ENCODE measurements at places on chromosomes 2 and 18.

- no peak for DNase-seq
Measured at GRCh38 chr2:233152541-233152940, 92.4 kb downstream of the INPP5D start.

GRCh38 chr2:50647381-50647780 is 384.6 kb downstream of the NRXN1 start:
- DNase-seq: no peak

DNA sequence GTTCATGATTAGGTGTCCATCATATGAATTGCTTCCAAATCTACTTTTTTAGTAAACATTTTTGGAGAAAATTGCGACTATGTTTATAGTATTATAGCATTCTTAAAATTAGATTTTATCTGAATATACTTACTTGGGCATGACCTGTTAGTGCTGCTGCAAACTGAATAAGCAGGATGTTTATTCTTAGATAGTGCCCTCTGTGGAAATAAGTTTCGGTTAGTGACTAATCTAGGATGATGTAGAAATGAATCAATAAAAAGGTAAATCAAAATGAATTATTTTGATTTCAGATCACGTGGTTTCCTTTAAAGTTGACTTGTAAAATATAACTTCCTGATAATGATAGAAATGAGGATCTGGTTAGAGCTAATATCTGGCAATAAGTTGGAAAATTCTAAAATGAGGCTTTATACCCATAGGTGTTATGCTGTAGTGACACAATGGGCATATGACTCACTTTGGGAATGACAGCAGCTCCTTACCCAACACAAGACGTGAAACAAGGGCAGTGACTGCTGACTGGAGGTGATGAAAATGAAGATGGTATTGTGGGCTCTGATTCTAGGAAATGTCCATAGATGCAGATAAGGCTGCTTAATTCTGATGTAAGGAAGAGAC is 165.8 kb upstream of the TCF4 start:
- DNase-seq: no peak

DNA sequence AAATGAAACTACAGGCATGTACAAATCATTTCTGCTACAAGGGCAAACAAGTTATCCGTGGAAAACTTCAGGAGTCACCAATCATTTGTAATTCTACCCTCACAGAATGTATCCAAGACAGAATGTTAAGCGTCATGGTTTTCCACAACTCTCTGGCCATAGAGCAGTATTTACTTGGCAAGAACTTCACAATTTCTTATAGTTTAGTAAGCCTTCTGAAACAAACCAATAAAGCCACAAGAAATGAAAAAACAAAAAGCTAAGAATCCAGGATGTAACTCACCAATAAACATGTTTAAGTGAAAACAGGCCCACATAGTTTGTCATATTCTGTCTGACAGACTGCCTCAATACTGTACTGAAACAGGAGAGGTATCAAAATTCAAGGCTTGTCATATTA is 70.3 kb downstream of the LNPK start:
- DNase-seq: no peak

DNA sequence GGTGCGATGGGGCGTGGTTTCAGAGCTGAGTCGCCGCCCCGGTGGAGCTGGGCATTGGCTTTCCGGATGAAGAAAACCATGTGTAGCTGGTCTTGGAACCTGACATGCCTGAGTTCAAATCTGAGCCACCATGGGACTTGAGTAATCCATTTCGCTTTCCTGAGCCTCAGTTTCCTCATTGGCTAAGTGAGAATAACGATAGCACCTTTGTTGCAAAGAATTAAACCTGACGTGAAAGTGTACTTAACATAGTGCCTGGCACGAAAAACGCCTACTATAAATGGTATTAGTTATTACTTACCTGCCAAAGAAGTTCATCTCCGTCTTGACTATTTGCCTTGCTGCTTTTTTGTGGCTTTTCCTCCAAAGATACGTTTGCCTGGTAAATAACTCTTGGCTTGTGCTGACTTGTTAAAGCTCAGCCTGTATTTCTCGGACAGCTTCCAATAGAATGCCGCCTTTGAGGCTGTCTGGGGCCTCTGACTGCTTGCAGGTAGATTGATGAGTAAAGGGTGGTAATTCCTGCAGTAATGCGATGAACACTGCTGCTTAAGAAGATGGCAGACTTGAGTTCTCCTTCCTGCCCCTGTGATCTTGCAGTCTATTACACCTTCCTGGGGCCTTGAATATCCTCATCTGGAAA is 1.3 kb downstream of the CDCA7 start:
- DNase-seq: no peak

- DNase-seq: no peak
Measured at GRCh38 chr2:139544186-139544851, 764.1 kb upstream of the NXPH2 start.

- no peak for DNase-seq
Measured at GRCh38 chr2:9570182-9571060, 14.8 kb upstream of the ADAM17 start.

DNA sequence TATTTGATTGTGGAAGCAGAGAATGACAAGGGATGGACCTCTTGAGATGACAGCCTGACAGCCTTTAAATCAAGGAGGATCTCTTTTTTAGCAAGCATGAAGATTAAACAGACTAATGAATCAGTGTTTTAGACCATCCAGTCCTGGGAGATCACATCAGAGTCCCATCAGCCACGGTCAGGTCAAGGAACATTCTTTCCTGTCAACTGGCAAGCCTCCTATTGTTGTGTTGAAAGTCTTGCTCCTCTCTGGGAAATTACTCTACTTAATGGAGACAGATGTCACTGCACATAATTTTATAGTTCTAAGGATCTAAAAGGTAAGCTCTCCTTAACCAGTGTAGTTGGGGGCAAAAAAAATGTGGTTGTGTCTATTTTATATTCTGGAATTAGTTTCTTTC is 469.0 kb downstream of the TMEM182 start:
- no peak for DNase-seq

- DNase-seq: no peak
Measured at GRCh38 chr2:217527590-217528202, 475.1 kb downstream of the TNS1 start.

DNA sequence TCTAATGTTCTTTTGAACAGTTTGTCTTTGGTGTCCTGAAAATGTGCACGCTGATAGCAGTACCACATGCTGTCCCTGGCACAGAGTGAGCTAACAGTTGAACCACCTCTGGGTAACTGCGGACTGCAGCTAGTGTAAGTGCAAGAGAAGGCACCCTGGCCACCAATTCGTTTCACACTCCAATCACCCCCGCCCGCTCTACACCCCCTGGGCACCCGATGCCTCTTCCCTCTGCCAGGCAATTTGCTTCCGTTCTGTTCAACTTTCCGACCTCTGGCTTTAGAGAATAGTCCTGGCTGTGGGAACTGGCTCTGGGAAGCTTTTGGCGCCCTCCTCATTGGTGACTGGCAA is 1.4 kb downstream of the DOCK10 start:
- DNase-seq: peak; percentile 72

DNA sequence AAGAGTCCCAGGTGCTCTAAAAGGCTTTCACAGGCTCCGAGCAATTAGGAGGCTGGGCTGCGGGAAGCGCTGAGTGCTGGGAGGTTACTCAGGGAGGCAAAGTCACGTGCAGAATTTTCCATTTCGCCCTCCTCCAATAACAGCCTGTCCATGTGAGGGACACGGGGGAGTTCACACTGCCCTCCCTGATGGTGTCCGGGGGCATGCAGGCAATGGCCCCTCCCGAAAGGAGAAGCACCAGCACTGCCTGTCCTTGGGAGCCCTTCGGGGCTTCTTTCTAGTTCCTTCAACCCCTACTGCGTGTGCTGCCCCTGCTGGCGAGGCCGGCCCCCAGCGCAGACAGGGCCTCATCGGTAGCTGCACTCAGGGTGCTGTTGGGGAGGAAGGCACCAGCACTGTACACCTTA is 63.1 kb upstream of the HPCAL1 start:
- DNase-seq: no peak

GRCh38 chr18:63199743-63200241 is 119.8 kb downstream of the BCL2 start:
- no peak for DNase-seq

All from activated CD8-positive, alpha-beta memory T cell treated with anti-CD3 and anti-CD28 coated beads, Interleukin-2, amount 50 U/mL, for 48 hours (primary cell).